ENCODE measurements at places on chromosomes 1 and 21.

- no peak for DNase-seq
These were observed 44.3 kb downstream of the SLC16A1 start for GRCh38 chr1:112911506-112912220.

GRCh38 chr1:53658489-53659230 is 80.3 kb downstream of the GLIS1 start:
- no peak for DNase-seq

DNA sequence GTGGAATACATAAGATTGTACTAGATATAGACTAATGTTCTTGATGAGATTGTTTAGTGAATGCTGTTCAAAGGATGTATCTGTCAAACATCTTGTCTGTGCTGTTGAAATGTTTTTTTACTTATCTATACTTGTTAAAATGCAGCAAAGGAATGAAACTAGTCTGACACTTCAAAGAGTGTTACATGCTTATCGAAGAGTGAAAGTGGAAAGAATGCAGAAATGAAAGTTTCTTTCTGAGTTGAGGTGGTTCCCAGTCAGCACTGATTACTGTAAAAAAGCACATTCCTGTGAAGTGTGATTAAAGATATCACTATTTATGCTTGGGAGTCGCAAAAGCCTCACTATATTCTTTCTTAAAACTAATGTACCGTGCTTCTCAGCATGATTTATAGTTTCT is 1225.2 kb downstream of the NCAM2 start:
- DNase-seq = no peak

DNA sequence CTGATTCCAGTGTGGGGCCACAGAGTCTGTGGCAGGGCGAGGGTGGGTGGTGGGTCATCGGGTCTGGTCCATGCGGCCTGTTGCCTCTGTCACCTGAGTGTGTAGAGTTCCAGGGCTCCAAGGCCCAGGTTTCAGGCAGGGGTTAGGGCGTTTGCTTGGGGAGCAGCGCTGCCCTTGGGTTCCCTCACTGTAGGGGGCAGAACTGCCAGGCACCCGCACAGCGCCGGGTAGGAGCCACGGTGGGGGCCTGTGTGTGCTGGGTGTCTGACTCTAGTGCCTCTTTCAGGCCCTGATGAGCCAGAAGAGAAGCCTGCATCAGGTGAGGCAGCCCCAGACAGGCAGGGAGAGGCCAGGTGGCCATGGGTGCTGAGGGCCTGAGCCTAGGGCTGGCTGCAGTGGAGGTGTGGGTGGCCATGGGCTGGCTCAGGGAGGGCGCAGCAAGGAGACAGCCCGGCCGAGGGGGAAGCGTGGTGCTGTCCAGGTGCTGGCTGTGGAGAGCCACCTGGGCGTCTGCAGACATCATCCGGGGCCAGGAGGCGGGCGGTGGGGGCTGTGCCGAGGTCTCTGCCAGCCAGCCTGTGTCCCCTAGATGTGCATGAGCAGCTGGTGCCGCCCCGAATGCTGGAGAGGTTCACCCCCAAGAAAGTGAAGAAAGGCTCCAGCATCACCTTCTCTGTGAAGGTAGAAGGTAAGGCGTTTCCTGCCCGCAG is 72.3 kb downstream of the TRIM11 start:
- DNase-seq = no peak

GRCh38 chr21:28752131-28752530 is 240.5 kb downstream of the LTN1 start:
- DNase-seq = no peak

DNA sequence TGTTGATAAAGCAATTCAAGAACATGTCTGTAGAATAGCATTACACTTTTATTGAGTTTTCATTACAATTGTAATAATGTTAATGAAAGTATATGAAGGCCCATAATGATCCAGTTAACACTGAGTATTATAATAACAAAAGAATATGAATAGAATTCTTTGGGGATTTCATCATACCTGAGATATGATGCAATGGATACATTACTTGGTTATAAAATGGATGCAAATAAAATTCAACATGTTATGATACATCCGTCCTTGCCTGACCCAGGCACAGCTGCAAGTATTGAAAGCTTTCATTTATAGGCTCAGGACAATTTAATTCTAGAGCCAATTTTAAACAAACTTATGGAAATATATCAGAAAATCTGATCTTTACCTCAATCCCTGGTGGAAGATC is 8.2 kb upstream of the KCNA3 start:
- no peak for DNase-seq

GRCh38 chr1:224544346-224545110 is 71.6 kb upstream of the CNIH3 start:
- no peak for DNase-seq

DNA sequence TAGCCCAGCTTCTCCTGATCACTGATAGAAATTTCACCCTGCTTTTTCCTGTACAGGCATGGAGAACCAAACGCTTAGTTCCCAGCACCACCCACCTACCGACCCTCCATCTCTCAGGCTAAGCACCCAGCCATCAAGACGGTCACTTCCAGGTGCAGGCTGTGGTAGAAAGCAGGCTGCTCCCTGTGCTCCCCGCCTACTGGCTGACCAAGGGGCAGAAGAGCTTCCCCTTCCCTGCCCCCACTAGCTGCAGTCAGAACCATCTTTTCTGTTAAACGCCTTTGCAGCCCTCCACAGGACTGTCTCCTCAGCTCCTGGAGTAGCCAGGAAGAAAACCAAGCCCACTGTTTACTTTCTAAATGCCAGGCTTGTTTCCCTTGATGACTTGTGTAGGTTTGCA is 23.0 kb downstream of the SPATA46 start:
- DNase-seq = no peak

GRCh38 chr1:221994274-221994698 is 252.4 kb upstream of the DUSP10 start:
- no peak for DNase-seq

DNA sequence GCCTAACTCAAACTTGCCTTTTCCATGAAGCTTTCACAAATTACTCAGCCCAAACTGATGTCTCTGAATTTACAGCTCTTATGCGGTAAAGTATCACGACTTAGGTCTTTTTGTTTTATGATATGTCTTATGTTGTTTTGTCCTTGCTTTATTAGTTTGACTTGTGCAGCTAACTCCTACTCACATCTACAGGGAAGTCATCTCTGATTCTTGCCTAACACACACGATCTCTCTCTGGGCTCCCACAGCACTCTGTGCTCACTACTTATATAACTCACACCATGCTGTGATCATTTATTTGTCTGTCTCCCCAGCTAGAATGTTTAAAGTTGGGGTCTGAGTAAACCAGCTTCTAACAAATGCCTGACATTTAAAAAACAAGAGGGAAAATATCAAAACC is 9.3 kb upstream of the PI4KB start:
- DNase-seq = no peak

DNA sequence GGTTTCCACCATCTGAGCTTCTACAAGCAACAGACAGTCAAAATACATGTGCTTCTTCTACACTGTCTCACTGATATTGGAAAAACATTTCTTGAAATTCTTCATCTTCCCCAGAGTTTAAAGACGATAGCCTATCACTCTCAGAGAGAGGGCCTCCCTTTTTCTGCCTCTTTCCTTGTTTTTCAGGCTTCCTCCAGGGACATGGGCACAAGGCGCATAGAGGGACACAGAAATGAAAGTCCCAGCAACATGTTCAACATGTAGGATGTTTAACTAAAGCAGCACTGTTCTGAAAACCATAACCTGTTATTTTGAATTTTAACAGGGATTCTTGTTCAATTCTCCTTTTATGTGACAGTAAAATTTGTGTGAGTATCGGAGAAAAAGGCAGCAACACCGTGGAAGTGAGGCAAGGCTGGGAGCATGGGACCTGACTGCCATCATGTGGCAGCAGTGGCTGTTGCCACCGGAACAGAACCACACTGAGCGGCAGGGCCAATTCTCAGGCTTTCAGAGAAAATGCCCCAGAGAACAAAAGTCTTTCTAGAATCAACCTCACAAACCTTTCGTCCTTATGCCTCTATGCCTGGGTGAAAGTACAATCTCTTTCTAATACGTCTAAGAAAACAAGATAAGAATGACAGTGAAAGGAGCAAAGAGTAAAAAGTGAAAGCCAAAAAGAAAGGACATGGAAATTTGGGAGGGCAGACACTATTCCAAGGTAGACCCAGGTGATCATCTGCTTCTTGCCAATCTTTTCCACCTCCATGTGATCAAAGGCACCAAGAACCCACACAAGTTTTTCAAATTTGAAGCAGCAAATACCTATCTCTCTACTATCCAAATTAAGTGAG is 54.5 kb downstream of the PCNX2 start:
- no peak for DNase-seq

DNA sequence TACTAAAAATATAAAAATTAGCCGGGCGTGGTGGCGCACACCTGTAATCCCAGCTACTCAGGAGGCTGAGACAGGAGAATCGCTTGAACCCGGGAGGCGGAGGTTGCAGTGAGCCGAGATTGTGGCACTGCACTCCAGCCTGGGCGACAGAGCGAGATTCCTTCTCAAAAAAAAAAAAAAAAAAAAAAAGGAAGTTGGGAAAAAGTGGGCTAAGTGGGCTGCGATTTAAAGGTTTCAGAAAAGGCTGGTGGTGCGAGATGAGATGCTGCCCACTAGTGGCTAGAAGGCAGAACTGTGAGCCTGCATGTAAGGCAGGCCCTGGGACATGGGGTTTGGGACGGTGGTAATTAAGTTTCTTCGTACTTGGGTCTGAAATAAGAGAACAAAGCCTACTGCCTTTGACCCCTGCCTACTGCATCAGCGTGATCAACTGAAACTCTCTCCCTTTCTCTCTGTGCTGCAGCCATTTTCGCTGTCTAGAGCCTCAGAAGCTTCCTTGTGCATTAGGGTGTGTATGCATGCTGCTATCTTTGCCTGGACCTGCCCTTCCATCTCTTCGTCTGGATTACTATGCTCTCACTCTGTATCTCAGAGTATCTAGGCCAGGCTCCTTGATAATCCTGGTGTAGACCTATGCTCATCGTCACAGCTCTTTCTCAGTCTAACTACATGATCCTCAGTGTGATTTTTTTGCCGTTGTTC is 12.4 kb downstream of the FMOD start:
- no peak for DNase-seq

DNA sequence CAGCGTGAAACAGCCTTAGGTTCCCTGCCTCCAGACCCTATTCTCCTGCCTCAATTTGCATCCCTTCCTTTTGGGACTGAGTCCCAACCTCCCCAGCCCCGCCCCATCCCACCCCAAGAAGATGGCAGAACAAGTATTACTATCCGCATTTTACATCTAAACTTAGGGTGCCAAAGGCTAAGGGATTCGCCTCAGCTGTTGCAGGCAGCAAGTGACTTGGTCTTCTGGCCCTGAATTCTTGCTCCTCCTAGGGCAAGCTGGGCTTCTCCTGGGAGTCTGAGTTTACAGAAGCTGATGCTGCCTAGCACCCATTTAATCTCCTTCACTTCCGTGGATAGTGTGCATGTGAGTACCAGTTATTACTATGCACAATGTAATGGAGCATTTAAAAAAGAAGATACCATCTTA is 161.3 kb upstream of the NR5A2 start:
- no peak for DNase-seq

GRCh38 chr1:27562021-27562420 is 41.9 kb downstream of the AHDC1 start:
- no peak for DNase-seq

DNA sequence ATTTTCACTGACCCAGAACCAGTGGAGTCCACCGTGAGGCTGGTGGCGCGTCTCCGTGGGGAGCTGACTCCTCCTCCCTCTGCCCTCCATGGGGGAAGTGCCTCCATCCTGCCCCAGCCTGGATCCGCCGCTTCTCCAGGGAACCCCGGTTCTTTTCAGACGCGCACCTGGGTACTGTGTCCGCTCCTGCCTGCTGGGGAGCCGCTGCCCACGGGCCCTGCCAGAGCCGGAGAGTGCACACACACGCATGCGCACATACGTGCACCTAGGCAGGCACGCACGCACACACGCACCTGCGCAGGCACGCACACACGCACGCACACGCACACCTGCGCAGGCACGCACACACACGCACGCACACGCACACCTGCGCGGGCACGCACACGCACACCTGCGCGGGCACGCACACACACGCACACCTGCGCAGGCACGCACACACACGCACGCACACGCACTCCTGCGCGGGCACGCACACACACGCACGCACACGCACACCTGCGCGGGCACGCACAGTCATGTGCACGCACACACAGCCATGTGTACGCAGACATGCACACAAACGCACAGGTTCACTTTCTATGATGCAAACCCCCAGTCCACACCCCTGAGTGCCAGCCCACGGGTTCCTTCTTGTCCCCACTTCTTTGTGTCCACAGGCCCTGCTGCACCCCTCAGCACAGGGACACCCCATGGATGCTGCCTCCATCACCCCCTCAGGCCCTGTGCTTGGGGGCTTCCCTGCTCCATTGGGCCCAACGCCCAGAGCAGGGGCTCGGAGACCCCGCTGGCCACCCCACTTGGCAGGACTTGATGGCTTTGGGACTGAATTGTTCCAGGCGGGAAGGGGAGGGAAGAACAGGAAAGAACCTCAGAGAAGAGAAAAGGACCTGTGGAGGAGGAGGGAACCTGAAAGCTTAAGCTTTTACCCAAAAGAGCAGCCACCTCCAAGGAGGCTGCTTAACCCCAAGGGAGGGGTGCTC is 42.7 kb downstream of the MORN1 start:
- no peak for DNase-seq

DNA sequence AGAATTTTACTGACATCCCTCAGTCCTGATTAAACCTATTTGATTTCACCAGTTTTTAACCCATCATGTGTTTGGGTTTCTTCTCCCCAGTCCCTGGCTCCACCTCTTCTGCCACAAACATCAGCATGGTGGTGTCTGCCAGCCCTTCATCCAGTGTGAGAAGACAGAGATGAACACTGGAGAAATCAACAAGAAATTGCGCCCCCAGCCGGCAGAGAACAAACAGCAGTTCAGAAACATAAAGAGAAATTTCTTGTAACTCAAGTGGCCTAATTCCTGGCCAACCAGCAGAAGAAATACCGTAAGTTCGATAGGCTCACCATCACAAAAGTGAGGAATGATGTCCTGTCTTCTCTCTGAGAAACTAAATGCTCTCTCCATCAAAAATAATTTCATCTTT is 18.3 kb downstream of the S100A11 start:
- no peak for DNase-seq

GRCh38 chr1:58017641-58018040 is 528.9 kb downstream of the OMA1 start:
- no peak for DNase-seq

- DNase-seq = no peak
These were observed 240.9 kb downstream of the FAF1 start for GRCh38 chr1:50719126-50719525.

DNA sequence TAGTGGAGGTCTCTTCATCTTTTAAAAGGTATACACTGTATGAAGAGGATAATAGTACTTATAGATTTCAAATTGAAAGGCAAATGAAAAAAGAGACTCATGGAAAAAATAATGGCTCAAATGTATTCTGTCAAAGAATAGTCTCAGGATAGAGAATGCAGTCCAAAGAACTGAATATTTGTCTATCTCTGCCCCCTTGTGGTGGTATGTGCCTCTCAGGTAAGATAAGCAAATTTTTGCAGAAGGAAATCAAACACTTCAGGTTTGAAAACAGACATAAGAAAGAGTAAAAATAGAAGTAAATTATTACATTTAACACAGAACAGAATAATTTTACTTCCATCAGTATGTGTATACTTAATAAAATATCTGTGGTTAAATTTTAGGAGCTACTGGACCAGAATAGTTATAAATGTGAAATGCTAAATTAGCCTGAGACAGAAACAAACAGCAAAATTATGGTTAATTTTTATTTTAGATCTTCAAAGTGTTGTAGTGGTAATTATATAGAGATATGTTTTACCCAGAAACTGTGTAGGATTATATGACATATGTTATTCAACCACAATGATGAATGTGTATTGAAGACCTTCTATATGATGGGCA is 164.4 kb upstream of the PALMD start:
- DNase-seq = peak; percentile 8

GRCh38 chr1:248901578-248901977 is 4.5 kb upstream of the PGBD2 start:
- no peak for DNase-seq

GRCh38 chr1:6774381-6774780 is 10.9 kb upstream of the CAMTA1 start:
- no peak for DNase-seq
